CD14-positive monocyte (primary cell): ENCODE measurements at places on chromosomes 13 and 19. TPM values are rescaled to one million over a fixed set of nuclear protein-coding genes. Genes with fewer than 3 reads are reported as not detected.

The SIGLEC10 gene
- 16.6 TPM for polyA plus RNA-seq

The PLIN4 gene
- 0.05 TPM for polyA plus RNA-seq

The PSG11 gene
- not detected for polyA plus RNA-seq

The PODNL1 gene
- 1.2 and 1.3 TPM in 2 replicates for polyA plus RNA-seq

The C1QTNF9B gene
- polyA plus RNA-seq: not detected

The ZNF600 gene
- polyA plus RNA-seq: 2.5 TPM

The LRRC8E gene
- polyA plus RNA-seq: not detected in 2 replicates

The LRRC63 gene
- polyA plus RNA-seq: not detected

The S1PR4 gene
- polyA plus RNA-seq: 131 TPM

The REEP6 gene
- polyA plus RNA-seq: 0.81 and 2.2 TPM in 2 replicates

The TSSK6 gene
- polyA plus RNA-seq: 0.80 and 1.1 TPM in 2 replicates

The WASF3 gene
- polyA plus RNA-seq: not detected

The PRR36 gene
- not detected for polyA plus RNA-seq

The ZNF177 gene
- 0.22 TPM for polyA plus RNA-seq

The MUC16 gene
- not detected for polyA plus RNA-seq

DNA sequence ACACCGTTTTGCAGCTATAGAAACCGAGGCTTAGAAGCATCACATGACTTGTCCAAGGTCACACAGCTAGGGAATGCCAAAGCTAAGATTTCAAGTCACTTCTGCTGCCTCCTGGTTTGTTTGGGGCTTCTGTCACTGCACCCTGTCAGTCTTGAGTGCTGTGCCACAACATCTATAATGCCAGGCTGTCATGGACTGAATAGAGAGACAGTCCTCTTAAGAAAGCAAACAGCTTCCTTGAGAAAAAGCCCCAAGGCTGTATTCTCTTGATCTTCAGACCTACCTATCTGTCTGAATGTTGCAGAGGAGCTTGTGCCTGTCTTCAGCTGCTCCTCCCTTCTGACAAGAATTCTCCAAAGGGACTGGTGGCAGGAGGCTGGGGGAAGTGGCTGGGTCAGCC is 81.6 kb downstream of the OLFM4 start:
- no peak for DNase-seq

DNA sequence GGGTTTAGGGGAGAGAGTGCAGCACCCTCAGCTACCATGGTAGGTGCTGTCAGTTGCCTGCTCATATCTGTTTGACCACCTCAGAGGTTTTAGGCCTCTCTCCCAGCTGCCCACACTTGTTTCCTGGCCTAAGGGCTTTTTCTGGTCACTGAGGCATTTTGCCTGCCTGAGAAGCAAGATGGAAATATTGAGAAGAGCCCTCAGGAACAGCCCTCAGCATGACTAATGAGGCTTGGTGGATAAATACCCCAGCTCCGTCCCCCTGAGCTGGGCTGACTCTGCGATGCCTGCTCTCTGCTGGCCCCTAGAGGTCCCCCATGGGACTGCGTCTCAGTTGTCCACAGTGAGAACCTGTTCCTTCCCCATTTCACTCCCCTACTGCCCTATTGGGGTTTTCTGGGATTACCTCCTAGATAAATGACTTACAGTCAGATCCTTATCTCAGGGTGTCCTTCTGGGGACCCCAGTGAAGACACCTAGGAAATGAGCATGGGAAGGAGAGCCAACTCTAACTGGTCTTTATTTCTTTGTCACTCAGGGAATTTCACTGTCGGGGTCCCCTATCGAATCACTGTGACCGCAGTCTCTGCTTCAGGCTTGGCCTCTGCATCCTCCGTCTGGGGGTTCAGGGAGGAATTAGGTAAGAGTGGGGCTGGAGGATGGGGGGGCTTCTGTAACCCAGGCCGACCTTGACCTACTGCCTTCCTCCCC is 13.3 kb downstream of the PALM3 start:
- DNase-seq: peak; percentile 63

DNA sequence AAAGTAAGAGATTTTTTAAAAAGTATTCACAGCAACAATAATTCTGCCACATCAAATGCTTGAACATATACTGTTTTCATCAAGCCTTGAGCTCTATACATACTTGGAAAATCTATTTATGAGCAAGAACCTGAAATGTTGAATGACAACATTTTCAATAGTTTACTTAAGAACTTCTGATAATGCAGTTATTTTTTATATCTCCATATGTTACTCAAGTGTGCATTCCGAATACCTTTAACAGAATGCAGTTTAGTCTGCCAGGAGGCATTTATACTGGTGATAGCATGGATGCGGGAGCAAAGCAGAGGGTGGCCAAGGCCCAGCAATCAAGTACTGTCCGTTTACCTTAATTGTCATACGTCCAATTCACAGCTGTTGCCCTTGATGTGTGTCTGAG is 589.5 kb downstream of the KCTD12 start:
- no peak for DNase-seq

- DNase-seq: peak; percentile 7
Measured at GRCh38 chr19:17794731-17795494, at the start of gene B3GNT3. B3GNT3 (plus strand) TSS chr19:17795138; CDS start chr19:17807808, 12,670 bp downstream.

- no peak for DNase-seq
Measured at GRCh38 chr19:18749362-18750231, 41.5 kb downstream of the COMP start.

- peak; percentile 66 for DNase-seq
Measured at GRCh38 chr19:14073261-14073924, 807 bp downstream of the MISP3 start.

- DNase-seq: peak; percentile 5
Measured at GRCh38 chr13:79966059-79966458, 374.9 kb downstream of the SPRY2 start.

DNA sequence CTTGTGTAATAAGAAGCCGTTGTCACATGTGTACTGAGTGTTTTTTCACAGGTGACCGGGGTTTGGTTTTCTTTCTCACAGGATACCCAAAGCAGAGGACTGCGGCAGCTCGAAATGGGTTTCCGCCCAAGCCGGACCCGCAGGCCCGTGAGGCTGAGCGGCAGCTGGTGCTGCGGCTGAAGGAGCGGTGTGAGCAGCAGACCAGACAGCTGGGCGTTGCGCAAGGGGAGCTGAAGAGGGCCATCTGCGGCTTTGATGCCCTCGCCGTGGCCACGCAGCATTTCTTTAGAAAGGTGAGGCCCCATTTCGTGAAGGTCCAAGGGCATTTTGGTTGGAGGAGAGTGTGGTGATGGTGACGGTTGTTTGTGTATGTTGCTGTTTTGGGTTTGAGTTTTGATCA is 236.3 kb downstream of the SLC7A1 start:
- DNase-seq: no peak

DNA sequence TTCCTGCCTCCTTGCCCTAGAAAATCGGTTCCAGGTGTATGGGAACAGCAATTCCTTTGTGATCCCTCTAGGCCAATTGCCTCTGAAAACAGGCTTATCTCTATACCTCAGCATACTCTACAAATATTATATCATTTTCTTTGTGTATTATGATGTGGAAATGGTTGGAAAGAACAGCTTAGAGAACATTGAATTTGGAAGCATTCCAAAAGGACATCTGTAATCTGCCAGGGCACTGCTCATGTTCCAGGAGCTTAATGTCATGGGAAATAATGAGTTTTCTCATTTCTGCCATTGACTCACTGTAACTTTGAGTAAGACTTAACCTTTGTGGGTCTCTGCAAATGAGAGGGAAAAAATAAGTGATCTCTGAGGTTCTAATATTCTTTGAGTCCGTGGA is 147.3 kb downstream of the UFM1 start:
- no peak for DNase-seq

DNA sequence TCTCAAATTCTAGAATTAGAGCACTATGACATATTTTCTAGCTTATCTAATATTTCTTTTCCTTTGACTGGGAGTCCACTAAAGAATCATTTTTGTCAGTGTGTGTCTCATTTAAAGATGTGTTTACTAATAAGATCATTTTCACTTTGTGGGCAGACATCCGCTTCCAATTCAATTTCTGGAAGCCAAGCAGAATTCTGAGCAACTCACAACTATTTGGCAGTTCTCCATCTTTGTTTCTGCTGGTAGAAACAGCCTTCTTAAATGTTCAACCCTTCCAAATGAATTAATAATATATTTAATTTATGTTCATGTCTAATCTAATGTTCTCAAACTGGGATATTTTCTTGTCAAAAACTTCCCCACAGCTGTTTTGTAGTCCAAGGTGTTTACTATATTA is 411.8 kb downstream of the KCTD12 start:
- no peak for DNase-seq

DNA sequence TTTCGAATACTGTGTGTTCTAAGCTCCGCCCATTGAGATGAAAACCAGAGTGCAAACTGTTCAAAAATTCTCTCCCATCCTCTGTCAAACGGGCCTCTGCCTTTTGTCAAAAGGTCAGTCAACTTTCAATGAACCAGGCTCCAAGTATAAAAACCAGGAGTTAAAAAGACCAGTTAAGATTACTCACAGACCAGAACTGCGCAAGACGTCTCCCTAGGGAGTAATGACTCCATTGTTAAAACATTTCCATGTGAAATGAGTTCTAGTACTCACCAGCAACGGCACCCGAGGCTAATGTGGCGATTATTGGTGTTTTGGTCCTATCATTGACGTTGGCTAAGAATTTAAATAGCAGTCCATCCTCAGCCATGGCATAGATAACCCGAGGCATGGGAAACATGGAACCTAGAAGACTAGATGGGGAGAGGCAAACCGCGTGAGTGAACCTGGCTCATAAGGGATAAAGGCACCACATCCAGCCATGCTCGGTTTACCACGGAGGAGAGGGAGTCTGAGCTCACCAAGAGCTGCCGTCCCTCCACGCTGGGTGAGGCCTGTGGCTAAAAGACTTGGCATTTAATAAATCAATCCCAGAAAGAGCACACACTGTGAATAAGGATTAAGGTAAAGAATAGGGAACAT is 73.3 kb downstream of the SLC7A1 start:
- DNase-seq: no peak

- peak; percentile 79 for DNase-seq
Measured at GRCh38 chr19:56538254-56538760, 441 bp upstream of the ZFP28 start.

GRCh38 chr13:96223231-96223630 is 133.3 kb downstream of the HS6ST3 start:
- no peak for DNase-seq

DNA sequence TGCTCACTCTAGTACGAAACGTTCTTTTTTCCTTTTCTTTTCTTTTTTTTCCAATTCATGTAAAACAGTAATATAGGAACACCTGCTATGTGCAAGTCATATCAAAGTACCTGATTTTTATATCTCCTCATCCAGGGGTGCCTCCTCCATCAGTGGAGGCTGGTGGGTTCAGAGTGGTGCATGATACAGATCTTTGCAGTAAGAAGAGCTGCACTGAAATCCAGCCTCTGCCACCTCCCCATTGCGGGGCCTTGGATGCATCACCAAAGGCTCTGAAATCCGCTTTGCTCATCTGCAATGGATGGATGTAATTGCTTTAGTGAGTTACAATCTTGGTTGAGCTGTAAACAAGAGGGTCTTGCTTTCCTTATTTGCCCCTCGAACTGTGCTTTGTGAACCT is 38.3 kb downstream of the GPR12 start:
- DNase-seq: no peak

- no peak for DNase-seq
Measured at GRCh38 chr19:19873381-19873780, 7.7 kb downstream of the ZNF253 start.

DNA sequence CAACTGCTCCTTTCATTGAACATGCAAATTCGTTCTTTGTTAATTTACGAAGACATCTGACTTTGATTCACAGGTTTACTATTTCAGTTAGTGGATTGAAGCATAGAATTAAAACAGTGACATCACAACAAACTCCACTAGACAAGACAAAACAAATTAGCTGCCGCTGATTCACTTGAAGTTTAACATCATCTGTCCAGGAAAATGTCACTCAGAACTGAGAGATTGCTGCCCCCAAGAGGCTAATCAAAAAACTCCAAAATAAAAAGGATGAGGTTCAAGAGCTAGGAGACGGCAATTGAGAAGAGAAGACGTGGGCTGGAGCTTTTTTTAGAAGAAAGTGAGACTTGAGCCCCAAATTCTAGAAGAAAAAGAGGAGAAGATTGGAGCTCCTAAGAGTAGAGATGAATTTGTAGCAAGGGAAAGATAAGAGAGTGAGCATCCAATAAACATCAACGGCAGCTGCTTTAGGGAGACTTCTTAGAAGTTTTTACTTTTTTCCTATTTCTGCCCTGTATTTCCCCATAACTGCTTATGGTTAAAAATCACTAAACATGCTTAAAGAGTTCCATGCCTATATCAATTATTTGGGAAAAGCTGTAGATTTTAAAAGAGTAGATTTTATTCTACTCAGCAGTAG is 40.8 kb upstream of the TPP2 start:
- DNase-seq: no peak

- no peak for DNase-seq
Measured at GRCh38 chr19:19111136-19111835, 27.0 kb downstream of the TMEM161A start.

GRCh38 chr13:109447667-109448066 is 338.7 kb downstream of the IRS2 start:
- DNase-seq: no peak
